ENCODE measurements at places on chromosomes 5 and 9.

- DNase-seq: no peak
These were observed 60.4 kb downstream of the EHMT1 start for GRCh38 chr9:137679249-137679648.

DNA sequence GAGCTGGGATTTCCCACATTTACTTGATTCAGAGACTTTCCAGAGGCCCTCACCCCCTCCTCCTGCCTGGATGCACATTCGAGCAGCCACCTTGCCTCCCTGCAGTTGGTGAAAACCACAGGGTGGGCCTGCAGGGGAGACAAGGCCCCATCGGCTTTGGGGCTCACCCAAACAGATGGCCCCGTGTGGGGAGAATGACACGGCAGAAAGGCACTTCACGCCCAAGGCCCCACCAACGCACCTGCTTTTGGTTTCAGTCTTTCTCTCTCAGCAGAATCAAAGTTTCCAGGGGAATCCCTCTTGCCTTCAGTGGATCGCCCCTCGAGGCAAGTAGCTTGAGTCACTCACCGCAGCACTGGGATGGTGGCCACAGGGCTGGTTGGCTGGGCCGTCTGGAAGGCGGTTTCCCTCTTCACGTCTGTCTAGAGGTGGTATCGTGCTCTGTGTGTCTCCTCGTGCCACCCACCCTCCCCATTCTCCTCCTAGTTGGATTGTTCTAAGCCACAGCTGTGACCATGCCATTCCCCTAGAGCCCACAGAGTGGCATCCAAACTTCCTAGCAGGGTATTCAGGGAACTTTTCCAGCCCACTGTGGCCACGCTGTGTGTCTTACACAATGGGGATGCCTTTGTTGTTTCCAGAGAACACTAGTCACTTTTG lies 31.8 kb downstream of the SEC61B start:
- DNase-seq: no peak

DNA sequence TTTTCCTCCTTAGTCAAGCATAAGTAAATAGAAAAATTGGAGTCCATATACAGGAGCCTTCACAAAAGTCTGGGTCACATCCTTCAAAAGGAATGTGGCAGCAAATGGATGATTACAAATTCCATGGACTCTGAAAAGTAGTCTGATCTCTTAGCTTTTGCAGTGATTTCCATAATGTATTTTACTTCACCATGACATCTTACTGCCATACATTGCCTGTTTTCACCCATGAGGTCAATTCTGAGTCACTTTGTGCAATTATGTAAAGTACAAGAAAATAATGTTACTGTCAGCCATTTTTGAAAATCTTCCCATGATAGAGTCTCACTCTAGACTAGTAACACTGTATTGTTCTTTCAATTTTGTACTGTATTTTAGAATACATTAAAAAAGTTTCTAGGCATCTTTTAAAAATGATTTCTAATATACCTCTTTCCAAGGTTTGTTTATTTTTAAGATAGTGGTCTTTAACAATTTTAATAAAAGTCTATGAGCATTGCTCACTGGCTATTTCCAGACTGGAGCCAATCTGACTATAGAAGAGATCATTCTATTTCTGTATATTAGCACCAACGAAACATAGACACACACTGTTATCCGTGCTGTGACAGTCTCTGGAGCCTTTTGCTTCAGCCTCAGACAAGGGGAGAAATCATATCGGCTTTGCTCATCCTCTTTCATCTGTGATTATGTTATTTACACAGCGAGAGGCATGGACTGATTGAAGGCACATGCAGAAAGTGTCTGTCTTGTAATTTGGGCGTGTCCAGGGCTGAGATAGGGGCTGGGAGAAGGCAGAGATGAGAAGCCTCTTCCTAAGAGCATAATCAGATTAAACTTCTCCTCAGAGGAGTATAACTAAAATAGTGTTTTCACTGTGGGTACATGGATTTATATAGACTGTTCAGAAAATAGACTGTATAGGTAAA lies 22.9 kb upstream of the ACTBL2 start:
- DNase-seq: no peak

DNA sequence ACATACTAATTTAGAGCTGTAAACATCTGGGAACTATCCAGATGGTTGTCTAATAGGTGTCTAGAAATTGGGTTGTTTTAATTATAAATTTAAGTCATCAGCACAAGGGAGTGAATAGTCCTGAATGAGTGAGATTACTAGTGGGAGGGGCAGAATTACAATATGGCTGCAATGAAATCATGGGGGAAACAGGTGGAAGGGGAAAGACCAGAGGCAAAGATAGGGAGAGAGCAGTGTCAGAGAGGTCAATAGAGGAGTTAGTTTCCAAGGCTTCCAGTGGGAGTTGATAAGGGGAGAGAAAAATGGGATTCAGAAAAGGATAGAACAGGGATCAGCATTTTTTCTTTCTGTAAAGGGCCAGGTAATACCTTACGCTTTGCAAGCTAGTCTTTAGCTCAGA lies 8.9 kb downstream of the AK6 start:
- no peak for DNase-seq

DNA sequence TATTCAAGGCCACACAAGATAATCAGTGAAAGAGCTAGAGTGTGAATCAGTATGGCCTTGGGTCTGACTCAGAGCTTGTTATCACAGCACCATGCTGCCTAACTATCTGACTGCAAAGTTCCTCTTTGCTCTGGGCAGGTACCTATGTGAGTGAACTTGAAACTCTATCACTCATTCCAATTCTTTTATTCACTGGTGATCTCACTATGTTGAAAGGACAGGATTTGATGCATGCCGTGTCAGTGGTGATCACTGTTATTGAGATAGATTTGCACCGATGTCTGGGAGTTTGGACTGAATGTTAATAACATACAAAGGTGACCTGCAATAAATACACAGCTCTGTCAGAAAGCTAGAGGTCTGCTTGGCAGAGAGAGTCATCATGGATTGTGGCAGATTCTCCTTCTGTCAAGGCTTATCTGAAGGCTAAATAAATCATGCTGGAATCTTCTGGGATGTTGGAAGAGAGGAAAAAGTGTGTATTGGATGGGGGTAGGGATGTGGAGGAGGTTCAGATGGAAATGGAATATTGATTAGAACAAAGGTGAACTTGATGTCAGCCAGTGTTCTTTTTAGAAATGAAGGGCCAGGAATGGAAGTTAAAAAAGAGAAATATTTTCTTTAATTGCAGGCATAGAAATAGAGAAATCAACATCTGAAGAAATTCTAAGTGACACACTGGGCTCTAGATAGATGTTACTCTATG lies 91.8 kb upstream of the TNC start:
- DNase-seq: no peak

GRCh38 chr9:127664678-127665507 lies 41.9 kb upstream of the CFAP157 start:
- DNase-seq: no peak

DNA sequence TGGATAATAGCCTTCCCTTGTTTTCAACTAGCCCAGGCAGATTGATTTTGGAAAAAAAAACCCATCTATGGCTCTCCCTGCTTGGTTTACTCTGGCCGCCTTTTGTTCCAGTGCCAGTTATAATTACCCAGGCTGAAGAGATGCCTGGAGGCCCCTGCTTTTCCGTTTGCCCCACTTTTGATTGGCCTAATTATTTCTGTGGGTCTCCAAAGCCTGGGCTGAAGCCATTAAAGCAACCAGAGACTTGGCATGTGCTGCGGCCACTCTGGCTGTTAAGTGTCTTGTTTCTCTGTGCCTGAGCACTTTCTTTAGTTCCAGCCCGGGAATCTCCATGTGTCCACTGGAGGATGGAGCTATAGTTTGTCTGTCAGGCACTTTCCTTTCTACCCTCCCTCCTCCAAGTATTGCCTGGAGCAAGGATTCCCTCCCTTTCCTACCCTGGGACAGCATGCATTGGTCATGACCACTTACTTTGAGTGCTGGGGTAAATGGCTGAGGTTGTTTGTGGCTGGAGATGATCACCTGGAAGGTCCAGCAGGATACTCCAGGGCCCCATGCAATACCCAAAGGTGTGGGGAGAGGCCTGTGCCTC lies 105.1 kb upstream of the CTSL start:
- no peak for DNase-seq

- DNase-seq: no peak
These were observed 184.0 kb upstream of the GDNF start for GRCh38 chr5:38023799-38024198.

GRCh38 chr5:151315998-151316597 lies 12.5 kb upstream of the SLC36A3 start:
- DNase-seq: no peak

GRCh38 chr5:145585-146323 lies 45.5 kb upstream of the LRRC14B start:
- DNase-seq: no peak

DNA sequence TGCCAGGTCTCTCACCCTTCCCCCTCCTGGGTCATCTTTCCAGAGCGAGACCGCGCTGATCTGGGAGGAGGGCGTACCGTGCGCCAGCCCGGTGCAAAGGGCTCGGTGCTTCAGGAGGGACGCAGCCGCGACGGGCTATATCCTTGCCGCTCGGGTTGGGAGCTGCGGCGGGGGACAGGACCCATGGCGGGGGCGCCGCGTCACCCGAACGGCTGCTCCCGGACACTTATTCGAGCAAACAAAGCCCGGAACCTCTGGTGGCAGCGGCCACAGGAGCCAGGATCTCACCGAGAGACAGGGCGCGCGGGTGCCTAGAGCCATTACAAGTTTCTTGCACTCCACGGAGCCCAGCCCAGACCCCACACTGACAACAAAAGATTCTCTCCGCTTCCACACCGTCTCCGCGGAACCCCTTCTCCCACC lies 1.3 kb downstream of the SEMA6A start:
- DNase-seq: no peak

DNA sequence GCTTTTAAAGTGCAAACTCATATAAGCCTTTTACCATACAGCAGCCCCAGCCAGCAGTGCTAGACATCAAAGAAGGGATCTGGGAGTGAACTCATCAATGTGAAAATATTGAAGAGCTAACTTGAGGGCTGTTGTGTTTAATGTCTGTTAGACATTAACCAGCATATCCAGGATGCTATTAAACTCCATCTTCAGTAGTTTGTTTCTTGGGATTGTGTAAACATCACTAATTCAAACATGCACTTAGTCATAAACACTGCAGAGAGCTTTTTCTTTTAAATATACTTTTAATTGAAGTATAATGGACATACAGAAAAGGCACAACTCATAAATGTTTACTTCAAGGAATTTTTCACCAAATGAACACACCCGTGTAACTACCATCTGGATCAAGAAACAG lies 81.8 kb downstream of the TMEM252 start:
- no peak for DNase-seq

GRCh38 chr9:95506678-95507463 lies 9.9 kb downstream of the PTCH1 start:
- no peak for DNase-seq

Measured in NCI-H2081 treated with DMSO at 0.1 percent for 48 hours (cell line).